Activated CD4-positive, alpha-beta T cell treated with anti-CD3 and anti-CD28 coated beads for 24 hours (primary cell): ENCODE measurements at places on chromosomes 13 and 19.

DNA sequence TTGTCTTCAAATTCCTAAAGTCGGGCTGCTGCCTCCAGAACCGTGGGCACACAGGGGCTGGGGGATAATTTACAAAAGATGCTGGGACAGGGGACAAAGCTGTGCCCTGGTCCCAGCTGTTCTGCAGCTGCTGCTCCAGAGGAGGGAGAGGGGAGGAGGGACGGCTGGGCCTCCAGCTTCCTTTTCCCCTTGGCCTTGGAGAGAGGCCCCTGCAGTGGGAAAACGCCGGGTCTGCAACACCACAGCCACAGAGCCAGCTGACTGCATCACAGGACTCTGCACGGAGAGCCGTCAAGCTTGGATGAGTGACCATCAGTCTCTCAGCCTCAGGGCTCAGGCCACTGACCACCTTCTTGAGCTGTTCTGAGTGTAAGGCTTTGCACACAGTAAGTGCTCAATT is 6.1 kb downstream of the DOCK6 start:
- DNase-seq, result no peak

GRCh38 chr13:38703255-38703654 is 16.4 kb downstream of the FREM2 start:
- no peak for DNase-seq

- DNase-seq, result no peak
These were observed 36.0 kb upstream of the FNDC3A start for GRCh38 chr13:48939728-48940127.

DNA sequence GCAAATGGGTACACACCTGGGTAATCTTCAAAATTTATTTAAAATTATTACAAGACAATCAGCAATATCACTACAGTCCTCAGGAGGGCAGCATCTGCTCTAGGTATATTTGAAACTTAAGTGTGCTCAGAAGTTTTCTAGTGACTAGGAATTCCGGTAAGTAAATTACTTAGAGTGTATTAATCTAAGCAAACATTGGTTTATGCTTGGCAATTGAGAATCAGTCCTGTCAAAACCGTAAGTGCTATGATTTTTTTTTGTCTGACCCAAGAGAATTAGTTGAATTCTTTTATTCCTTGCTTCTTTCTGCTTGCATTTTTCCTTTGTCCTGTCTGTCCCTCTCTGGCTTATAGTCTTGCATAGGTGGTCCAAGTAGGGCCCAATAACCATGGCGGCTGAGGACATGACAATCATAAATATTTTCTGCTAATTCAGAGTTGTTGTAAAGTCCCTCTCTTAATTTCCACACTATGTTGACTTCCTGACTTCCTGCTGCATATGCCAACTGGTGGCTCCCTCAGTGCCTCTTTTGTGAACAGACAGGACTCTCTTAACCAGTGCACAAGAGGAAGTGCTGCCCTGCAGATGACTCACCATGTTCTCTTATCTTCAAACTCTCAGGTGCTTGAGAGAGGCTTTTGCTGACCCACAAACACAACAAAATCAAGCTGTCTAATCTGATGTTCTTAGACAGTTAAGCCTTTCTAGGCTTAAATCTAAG is 82.2 kb downstream of the SLAIN1 start:
- DNase-seq, result peak; percentile 15

DNA sequence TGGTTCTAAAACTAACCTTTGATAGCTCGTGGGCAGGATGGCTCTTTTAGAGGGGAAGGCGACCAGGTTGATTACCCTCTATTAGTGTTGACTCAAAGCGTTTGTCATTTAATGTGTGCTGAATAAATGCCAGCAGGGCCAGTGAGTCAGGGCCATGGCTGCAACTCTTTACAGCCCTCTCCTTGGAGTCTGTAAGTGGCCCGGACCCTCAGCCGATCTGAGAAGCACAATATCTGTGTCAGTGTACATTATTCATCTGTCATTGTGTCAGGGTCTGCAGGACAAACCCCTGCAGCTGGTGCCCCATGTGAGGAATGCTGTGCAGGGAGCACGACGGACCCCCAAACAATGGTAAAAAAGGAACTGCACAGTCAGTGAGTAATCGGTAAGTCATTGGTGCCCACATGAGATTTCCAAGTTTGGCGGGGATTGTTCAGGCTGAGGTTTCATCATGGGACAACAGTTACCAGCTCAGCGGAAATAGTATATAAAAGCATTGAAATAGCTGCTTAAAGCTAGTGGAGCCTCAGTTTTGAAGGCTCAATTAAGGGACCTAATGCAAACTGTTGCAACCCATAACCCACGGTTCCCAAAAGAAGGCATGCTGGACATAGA is 139.1 kb downstream of the ZNF675 start:
- no peak for DNase-seq

GRCh38 chr13:31330236-31330635 is 130.5 kb downstream of the B3GLCT start:
- no peak for DNase-seq

DNA sequence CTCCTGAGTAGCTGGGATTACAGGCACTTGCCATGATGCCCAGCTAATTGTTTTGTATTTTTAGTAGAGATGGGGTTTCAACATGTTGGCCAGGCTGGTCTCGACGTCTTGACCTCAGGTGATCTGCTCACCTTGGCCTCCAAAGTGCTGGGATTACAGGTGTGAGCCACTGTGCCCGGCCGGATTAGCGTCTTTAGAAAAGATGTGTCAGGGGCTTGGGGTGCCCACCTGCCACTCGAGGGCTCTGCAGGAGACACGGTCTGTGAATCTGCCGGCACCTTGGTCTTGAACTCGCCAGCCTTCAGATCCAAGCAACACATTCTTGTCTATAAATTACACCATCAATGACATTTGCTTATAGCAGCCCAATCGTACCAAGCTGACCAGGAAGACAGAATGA is 38.8 kb upstream of the TUBGCP3 start:
- no peak for DNase-seq

- DNase-seq, result no peak
These were observed 828.1 kb downstream of the OLFM4 start for GRCh38 chr13:53856573-53857195.

DNA sequence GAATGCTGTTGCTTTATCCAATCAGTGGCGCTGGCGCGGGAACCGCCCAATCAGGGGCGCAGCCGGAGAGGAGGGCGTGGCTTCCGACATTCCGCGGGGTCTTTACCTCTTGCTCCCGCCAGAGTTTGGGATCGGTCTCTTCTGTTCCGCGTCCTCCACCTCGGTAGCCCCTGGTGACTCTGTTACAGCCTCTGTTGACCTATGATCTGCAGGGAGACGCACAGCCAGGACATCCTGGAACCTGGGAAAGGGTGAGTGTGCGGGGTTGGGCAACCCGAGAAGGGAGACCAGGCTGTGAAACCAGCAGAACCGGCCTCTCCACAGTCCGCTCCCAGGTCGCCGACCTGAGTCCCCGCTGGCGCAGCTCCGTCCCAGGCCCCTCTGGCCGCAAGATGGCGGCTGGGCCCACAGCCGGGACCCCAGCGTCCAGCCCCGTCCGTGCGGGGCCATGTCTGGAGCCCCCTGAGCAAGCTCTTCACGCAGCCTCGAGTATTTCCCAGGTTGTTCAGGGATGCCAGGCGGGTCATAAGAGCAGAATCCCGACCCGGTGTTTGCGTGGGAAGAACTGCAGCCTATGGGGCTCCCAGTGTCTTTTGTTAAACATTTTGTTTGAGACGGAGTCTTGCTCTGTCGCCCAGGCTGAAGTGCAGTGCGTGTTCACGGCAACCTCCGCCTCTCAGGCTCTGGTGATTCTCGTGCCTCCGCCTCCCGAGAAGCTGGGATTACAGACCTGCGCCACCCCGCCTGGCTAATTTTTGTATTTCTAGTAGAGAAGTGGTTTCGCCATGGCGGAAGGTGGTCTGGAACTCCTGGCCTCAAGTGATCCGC is 4.4 kb upstream of the ZNF681 start:
- DNase-seq, result peak; percentile 72

DNA sequence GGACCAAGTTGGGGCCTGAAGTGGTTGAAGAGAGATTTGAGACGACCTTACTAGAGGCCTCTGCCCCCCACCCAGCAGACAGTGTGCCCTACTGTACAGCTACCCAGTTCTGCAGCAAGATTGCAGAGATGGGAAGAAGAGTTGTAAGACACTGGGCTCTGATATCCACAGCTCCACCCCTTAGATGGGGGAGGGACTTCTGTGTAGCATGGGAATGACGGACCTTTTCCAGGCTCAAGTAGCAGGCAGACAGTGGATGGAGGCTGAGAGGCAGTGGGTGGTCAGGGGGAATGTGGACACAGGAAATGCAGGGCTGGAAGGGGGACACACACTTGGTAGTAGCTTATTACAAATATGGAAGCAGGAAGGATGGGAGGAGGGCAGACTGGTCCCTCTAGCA is 13.0 kb downstream of the LRFN3 start:
- no peak for DNase-seq

GRCh38 chr19:1355568-1356507 is 27.9 kb upstream of the NDUFS7 start:
- no peak for DNase-seq

- no peak for DNase-seq
These were observed 7.1 kb downstream of the LDLR start for GRCh38 chr19:11096210-11096841.

- DNase-seq, result peak; percentile 30
These were observed 125.7 kb downstream of the TNFRSF19 start for GRCh38 chr13:23695711-23696464.

- DNase-seq, result no peak
These were observed 9.7 kb upstream of the CEBPA start for GRCh38 chr19:33312065-33312464.

GRCh38 chr19:49843265-49843664 is 7.7 kb upstream of the PTOV1 start:
- DNase-seq, result no peak

DNA sequence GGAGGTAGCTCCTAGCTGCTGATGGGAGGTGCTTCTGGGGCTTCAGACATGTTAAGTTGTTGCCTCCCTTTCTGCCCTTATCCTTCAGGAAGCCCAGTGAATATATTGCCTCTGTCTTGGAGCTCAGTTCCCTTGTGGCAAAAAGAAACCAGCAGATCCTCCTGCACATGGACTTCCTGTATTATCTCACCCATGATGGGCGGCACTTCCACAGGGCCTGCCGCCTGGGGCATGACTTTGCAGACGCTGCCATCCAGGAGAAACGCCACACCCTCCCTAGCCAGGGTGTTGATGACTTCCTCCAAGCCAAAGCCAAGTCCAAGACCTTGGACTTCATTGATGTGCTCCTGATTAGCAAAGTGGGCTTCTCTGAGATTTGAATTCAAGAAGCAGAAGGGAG is 6.0 kb upstream of the CYP4F12 start:
- DNase-seq, result no peak

GRCh38 chr13:98780451-98780850 is 28.0 kb upstream of the SLC15A1 start:
- DNase-seq, result no peak

GRCh38 chr19:14185158-14185557 is 20.8 kb downstream of the ADGRL1 start:
- DNase-seq, result no peak

GRCh38 chr19:49417088-49417487 is 6.2 kb downstream of the PTH2 start:
- no peak for DNase-seq

- no peak for DNase-seq
These were observed 30.6 kb downstream of the SERPINE3 start for GRCh38 chr13:51370116-51370515.

GRCh38 chr13:78602561-78603239 is 652 bp downstream of the POU4F1 start:
- DNase-seq, result no peak

- no peak for DNase-seq
These were observed 711 bp upstream of the MIPEP start for GRCh38 chr13:23889615-23890607.

GRCh38 chr19:42488783-42489521 is 39.3 kb downstream of the CEACAM1 start:
- no peak for DNase-seq

DNA sequence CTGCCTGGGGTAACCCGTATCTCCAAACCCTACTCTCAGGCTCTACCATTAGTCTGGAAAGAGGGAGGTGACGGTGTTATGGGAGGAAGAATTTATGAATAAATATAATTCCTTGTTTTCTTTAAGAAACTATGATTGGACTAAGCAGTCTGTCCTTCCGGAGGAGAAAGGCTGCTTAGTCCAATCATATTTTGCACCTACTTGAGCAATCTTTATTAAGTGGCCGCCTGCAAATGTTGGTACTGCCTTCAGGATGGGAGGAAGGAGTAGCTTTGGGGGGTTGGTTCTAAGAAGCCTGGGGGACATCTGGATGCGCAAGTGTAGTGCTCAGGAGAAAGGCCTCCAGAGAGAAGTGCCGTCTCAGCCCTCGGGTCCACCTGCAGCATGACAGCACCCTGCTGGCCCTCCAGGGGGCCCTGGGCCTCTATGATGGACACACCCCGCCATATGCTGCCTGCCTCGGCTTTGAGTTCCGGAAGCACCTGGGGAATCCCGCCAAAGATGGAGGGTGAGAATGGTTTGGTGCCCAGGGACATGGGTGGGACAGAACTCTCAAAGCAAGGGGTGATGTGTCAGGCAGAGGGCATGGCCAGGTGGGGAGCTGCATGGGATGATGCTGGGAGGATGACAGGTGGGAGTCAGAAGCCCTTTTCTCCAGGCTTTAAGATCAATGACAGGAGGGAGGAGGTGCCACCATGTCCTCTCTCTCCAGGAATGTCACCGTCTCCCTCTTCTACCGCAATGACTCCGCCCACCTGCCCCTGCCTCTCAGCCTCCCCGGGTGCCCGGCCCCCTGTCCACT is 4.1 kb downstream of the ACP4 start:
- DNase-seq, result no peak

DNA sequence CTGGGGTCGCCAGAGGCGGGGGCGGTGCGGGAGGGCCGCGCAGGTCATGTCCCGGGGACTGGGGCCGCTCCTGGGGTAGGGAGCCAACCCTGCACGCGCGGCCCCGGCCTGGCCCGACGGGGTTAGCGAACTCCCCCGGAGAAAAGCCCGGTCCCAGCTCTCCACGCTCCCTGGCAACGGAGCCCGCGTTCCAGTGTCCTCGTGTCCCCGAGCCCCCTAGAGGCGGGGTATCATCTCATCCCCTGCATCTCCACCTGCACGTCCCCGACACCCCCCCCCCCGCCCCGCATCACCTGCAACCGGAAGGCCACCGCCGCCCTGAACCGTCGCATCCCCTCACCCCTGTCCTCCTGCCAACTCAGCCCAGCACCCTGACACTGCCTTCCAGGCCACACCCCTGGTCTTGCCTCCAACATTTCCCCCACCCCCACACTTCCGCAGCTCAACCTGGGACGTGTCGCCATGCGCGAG is 2.7 kb downstream of the WDR88 start:
- DNase-seq, result peak; percentile 47

DNA sequence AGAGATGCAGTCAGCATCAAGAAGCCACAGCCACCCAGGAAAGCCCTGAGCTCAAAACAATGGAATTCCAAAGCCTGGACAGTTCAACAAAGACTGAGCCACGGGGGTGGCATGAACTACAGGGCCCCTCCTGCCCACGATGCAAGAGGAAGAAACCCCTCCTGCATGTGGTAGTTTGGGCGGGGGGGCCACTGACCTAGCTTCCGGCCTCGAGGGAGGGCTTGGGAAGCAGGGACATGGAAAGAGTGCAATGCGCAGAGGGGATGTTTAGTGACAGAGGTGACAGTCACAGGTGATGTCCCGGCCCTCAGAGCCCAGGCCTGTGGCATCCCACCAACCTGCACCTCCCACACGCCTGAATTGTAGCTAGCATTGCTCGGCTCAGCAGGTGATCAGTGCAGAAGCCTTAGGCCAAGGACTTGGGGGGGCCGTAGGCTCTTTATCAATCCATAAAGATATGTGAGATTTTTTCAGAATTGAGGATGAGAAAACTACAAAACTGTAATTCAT is 318.8 kb downstream of the TEX29 start:
- DNase-seq, result no peak
